Hippocampal formation (tissue), 2 donors: ENCODE measurements at places on chromosomes 16 and 17.

DNA sequence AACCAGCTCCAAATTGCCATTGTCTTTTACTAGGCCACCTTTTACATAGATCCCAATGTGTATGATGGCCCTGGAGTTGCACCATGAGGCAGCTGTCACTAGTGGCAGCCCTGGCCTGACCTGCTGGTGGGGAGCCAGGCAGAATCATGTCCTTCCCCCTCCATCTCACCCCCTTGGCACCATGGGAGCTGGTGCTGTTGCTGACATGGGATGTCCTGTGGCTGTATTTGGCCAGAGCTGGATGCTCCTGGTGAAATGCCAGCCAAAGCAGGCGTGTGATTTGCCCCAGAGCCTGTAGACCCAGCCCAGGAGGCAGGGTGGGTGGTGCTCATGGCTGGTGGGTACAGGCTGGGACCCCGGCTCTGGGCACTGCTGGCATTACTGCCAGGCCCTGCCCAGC is 18.6 kb downstream of the SLC12A3 start:
- no peak for DNase-seq

DNA sequence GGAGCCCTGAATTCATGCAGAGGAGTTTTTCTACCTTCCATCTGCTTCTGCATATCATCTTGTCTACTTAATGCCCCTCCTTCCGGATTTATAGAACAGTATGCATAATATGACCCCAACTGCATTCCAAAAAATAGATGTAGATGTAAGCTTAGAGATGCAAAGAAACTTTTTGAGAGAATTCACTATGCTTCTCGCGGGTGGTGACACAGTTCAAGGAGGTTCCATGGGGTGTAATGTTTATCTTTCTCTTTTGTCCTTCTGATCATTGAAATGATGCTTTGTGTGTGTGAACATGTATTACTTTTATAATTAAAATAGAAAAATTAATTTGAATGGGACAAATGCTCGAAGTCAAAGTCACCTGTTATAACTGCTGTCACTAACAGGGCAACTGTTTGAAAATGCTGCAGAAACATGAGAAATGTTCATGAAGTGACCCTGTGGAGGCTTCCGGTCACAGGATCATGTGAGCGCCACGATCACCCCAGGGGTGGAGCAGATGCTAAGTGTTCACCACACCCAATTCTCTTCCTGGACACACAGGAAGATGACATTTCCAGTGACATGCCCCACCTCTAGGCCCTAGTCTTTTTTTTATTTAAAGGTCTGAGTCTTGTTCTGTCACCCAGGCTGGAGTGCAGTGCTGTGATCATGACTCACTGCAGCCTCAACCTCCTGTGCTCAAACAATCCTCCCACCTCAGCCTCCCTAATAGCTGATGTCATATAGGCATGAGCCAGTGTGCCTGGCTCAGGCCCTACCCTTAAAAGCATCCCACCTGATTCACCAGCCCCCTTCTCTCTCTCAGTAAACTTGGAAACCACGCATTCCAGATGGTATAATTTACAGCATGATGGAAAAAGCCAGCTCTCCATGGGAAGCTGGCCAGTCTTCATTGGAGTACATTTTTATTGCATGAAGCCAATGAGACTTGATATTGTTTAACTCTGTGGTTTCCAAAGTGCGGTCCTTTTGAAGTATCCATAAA is 21.0 kb upstream of the AGRP start:
- no peak for DNase-seq

DNA sequence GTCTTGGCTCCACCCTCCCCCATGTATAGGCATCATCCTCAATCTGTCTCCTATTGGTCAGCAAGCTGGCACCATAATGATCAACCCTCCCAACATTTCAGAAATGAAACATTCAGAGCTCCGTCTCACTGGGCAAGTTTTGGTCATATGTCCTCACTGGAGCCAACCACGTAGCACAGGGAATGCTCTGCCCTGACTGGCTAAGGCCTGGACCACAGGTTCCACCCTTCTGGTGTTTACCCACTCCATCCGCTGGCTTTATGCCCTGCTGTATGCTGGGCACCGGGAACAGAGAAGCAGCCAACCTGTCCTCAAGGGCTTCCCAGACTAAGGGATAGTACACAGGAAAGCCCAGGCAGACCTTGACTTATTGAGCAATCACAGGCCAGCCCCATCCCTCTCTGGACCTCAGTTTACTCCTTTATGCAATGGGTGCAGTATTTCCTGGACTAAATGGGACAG is 20.5 kb downstream of the MYO15A start:
- no peak for DNase-seq

DNA sequence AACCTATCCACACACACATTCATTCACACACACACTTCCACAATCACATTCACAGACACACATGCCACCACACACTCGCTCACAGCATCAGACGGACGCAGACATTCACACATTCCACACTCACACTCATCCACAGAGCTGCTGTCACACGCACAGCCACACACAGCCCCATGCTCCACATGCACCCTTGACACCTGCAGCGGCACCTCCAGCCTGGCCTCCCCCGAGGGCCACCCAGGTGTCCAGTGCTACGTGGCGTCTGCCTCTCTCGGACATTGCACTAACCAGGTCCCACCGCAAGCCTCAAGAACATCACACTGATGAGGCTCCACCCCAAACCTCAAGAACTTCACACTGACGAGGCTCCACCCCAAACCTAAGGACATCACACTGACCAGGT is 155.2 kb downstream of the RBFOX3 start:
- DNase-seq: no peak

GRCh38 chr16:17556276-17557052 is 85.7 kb upstream of the XYLT1 start:
- no peak for DNase-seq

GRCh38 chr16:73171380-73171779 is 123.5 kb upstream of the ZFHX3 start:
- DNase-seq: no peak

DNA sequence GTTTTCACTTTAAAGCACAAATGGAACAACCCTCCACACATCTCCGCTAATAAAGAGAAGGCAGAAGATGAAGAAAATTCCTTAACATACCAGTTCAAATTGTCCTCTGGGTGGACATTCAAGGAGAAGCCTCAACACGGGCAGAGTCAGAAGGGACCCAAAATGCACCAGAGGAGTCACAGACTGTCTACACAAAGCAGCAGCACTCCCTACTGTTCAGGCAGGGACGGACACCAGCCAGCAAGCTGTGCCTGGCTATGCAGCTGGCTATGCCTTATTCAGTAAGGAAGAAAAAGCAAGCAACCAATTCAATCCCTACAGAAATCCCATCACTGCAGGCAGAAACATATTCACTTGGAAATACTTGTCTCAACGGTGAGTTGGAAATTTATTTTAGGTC is 8.1 kb downstream of the DNAJC7 start:
- peak; percentile 72 for DNase-seq

GRCh38 chr17:58267347-58268324 is 13.1 kb downstream of the MPO start:
- DNase-seq: no peak

DNA sequence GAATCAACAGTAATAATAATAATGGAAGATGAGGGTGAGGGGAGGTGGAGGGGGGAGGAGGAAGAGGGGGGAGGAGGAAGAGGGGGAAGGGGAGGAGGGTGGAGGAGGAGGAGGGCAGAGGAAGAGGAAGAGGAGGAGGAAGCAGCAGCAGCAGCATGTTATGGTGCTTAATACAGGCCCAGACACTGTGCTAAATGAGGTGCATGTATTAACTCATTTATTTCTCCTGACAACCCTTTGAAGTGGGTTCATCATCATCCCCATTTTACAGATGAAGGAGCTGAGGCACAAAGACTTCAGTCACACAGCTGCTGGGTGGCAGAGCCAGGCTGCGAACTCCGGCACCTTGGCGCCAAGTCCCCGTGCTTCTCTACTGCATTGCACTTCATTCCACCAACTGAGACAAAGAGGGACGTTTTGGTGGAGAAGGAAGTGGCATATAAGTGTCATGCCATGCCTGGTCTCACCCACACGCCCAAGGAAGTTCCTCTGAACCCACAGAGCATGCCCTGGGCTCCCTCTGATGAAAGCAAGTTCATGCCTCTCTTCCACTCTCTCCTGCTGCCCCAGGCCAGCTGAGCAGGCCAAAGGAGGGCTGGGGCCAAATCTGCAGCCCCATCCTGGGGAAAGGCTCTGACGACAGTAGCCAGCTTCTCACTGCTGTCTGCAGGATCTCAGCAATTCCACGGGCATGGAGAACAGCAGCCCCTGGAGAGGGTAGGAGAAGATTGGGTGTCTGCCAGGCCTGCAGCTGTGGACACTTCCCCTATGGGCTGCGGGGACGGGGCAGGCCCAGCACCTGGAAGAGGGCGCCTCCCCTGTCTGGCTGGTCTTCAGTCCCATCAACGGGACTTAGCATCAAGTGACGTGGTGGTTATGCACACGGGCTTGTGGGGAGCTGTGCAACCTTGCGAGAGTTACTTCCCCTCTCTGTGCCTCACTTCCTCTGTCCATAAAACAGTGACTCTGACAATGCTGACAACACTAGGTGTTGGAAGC is 21.8 kb downstream of the XYLT1 start:
- peak; percentile 20 for DNase-seq

DNA sequence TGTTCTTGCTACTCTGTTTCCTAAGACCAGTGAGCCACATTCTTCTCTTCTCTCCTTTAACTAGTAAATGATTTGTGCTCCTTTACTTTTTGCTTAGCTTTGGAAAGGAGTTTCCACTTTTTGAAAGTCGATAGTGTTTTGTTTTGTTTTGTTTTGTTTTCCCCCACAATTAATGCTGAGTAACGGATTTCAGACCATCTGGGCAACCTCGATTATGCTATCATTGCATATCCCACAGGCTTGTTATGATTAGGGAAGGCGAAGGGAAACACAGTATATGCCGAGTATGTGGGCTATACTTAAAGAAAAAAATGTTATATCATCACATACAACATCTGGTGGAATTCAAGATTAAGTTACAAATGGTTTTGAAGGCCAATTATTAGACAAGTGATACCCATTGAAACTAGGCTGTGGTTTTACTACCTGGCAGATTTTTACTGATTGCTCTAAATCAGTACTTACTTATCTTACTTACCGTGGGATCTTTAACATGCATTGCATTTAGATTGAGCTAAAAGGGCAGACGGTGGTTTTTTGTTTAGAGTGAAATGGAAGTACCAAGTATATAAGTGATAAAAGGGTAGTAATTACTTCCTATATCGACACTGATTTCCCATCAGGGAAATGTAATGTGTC is 361.3 kb upstream of the SOX9 start:
- no peak for DNase-seq

GRCh38 chr16:23867566-23867965 is 31.8 kb downstream of the PRKCB start:
- no peak for DNase-seq

- no peak for DNase-seq
Measured at GRCh38 chr17:32331243-32332040, 10.5 kb downstream of the C17orf75 start.

DNA sequence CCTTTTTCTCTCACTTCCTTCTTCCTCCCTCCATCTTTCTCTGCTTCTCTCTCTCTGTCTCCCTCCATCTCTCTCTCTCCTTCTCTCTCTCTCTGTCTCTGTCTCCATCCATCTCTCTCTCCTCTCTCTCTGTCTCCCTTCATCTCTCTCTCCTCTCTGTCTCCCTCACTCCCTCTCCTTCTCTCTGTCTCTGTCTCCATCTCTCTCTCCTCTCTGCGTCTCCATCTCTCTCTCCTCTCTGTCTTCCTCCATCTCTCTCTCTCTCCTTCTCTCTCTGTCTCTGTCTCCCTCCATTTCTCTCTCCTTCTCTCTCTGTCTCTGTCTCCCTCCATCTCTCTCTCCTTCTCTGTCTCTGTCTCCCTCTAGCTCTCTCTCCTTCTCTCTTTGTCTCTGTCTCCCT is 194.1 kb downstream of the GSG1L start:
- no peak for DNase-seq

DNA sequence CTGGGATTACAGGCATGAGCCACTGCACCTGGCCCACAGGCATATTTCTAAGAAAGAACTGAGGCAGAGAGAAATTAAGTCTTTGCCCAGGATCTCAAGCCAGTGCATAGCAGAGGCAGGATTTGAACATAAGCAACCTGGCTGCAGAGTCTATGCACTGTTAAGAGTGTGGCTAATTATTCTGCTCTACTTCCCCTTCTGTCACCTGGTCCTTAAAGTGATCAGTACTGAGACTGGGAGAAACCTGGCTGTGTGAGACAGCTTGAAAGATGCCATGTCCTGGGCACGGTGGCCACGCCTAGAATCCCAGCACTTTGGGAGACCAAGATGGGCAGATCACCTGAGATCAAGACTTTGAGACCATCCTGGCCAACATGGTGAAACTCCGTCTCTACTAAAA is 58.1 kb downstream of the IQCK start:
- DNase-seq: no peak

GRCh38 chr17:83078378-83079351 is 744 bp upstream of the METRNL start:
- DNase-seq: no peak

GRCh38 chr16:23927796-23928195 is 92.0 kb downstream of the PRKCB start:
- DNase-seq: no peak

GRCh38 chr17:62626719-62627218 is 701 bp upstream of the MRC2 start:
- no peak for DNase-seq

DNA sequence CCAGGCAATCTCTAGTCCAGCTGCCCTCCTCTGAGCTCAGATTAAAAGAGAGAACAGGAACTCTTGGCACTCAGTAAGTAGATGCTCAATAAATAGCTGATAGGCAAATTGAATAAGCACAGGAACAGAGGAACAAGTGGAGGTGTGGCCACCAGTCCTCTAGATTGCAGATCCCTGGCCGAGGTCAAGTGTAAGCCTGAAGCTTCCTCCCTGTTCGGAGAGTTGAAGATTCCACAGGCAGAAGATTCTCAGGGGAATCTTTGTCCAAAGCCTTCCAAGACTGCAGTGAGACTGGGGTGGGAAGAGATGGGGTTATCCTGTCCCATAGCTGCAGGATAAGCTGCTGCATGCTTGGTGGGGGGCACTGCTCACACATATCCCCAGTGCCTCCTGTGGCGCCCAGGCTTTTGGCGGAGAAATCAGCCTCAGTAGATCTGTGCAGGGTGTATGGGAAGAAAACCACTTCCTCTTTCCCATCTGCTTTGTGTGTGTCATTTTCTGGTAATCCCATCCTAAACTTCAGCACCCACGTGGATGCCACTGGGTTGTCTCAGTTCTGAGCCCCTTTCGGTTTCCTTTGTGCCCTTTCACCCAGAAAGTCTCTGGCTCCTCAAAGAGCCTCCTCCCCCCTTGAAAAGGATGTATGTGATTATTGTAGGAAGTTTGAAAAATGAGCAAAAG is 12.1 kb downstream of the CD300A start:
- peak; percentile 11 for DNase-seq

DNA sequence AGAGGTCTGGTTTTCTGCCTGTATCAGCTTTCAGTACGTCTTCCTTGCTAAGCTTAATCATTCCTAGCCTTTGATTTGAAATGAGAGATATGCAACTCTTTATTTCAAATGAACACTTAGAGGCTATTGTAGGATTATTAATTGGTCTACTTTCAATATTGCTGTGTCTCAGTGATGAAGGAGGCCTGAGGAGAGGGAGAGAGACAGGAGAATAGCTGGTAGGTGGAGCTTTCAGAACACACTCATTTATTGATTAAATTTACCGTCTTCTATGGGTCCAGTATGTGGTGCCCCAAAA is 187.0 kb downstream of the BCAS3 start:
- no peak for DNase-seq
